ENCODE measurements at places on chromosomes 11 and 22.

GRCh38 chr22:35821654-35822053 is 104.0 kb downstream of the APOL5 start:
- DNase-seq, result no peak

DNA sequence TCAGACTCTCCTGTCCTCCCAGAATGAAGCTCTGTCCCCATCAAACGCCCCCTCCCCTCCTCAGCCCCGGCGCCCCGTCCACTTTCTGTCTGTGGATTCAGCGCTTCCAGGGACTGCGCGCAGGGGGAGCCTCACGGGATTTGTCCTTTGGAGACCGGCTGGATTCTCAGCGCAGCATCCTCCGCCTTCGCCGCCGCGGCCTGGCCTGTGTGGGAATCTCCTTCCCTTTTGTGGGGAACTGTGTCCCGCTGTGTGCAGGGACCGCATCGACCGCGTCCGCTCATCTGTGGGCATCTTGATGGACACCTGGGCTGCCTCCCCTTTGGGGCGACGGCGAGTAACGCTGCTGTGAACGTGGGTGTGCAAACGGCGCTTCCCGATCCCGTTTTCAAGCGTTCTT is 1.1 kb upstream of the SCT start:
- DNase-seq, result no peak

DNA sequence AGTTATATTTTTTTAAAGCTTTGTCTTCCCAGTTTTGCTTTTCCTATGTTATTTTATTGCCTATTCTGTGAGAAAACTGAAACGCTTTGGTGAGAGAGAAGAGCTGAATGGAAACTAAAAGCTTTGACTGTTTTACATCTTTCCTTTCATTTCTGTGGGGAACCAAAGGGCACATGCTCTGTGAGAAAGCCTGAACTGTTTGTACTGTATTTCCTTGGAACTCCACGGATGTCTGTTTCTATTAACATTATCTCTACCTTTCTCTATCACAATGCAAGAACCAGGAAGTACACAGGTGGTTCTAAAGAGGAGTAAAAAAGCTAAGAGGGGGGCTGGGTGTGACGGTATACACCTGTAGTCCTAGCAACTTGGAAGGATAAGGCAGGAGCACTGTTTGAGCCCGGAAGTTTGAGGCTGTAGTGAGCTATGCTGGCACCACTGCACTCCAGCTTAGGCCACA is 43.8 kb downstream of the CELF1 start:
- no peak for DNase-seq

DNA sequence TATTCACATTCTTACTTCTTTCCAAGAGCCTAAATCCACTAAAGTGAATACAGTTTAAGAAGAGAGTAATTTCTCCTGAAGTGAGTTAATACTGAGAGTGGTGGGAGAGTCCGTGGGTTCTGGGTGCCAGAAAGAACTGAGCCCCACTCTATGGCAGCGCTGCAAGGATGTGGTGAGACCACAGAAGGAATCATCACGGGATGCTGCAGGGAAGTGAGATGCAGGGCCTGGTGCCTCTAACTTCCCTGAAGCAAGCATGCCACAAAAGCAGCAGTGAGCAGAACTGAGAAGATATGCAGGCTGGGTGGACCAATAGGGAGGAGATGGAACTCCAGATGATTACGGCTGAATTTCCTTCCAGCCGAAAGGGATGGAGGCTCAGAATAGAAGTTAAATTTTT is 5.0 kb upstream of the MMP12 start:
- DNase-seq, result no peak

DNA sequence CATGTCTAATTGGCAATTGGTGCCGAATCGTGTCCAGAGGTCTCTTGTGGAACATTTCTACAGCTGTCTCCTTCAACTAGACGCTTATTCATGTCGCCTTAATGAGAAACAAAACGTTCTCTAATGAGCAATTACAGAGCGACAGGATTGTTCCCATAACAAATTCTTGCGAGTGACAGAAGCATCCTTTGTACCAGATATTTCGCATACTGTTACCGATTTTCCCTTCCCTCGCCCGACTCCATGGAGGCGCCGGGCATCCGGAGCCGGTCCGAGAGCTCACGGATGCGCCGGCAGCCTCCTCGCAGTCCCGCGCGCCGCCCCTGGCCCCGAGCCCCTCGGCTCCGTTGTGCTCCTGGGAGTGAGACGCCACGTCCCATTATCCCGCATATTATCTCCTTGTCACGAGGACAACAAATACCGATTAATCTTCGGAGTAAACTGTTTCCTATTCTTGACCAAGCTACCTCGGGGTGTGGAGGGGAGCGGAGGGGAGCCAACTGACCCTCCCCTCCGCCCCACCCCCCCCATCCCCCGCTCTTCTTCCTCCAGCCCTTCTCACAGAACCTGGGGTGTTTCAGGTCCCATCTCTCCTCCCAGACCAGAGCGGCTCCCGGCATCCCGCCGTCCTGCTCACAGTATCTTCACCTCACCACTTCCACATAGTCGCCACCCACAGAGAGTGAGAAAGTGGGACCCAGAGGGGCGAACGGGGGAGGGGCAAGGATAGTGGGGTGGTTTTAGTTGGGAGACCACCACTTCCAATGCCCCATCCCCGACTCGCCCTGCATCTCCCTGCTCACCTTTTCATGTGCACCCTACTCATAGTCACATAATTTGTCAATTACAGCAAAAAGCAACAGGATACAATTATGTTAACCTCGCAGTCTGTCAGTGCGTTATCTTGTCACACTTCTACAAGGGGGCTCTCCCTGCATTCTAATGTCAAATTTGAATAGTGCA is 11.4 kb downstream of the PAX6 start:
- no peak for DNase-seq

GRCh38 chr11:68727783-68728182 is 23.5 kb downstream of the TESMIN start:
- DNase-seq, result no peak

- no peak for DNase-seq
These were observed 65.6 kb downstream of the IGLL1 start for GRCh38 chr22:23514322-23515038.

DNA sequence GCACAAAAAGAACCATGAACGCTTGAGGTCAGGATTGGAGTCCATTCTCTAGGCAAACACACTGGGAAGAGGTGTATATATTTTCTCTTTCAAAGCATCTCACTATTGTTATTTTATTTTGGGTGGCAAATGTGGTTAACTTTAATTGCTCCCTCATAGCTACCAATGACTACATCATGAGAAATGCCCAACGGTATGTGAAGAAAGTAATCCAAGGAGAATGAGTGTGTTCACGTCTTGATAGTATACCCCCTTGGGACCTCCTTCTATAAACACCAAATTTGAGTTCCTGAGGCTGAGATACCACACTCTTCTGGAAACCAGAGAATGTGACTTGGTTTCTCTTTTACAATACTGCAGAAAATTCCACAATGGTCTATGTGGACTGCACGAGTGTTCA is 15.8 kb downstream of the OR8D1 start:
- no peak for DNase-seq

DNA sequence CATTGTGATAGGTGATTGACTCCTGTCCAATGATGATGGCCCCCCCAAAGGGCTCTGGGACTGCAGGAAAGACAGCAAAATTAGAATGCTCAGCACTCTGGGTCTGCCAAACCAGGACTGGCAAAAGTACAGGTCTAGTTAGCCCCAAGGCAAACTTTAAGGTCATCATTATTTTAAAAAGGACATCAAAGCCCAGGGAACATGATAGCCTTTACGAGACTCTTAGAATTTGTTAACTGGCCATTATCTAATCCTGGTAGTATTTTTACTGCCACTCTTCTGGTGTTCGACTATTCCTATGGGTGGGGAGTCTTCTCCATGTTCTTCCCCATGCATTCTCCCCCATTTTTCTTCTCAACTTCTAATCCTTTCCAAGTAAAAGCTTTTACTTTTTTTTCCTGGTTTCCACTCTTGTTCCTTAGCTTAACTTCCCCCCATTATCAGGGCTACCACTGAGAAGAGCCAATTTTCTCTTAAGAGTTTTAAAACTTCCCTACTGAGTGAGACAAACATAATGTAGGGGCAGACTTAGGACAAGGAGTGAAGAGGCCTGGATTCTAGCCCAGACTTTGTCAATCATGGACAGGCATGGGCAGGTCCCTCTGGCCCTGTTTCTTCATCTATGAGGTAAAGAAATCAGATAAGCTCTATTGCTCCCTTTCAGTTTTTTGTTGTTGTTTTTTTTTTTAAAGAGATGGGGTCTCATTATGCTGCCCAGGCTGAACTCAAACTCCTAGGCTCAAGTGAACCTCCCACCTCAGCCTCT is 7.1 kb downstream of the DDB1 start:
- no peak for DNase-seq

- no peak for DNase-seq
These were observed 101.1 kb downstream of the MICAL3 start for GRCh38 chr22:17922925-17923903.

DNA sequence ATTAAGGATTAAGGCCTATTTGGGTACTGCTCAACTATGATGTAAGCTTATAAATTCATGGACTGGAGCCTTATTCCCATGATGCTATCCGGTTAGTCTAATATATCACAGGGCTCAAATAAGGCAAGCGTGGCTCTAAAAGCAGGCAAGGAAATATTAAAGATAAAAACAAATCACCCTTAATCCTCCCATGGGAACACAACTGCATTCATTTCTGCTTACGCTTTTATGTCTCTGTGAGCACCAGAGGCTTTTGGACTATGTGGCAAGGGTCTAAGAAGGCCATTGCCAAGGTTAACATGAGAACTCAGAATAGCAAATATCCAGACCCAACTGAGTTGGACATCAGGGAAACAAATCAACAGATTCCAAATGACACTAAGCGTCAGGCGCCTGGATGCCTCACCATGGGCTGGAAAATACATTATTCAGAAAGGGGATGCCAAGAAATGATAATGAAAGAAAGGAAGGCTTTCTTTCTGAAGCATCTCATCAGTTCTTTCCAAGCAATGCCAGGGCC is 138.1 kb downstream of the SLC1A2 start:
- no peak for DNase-seq

DNA sequence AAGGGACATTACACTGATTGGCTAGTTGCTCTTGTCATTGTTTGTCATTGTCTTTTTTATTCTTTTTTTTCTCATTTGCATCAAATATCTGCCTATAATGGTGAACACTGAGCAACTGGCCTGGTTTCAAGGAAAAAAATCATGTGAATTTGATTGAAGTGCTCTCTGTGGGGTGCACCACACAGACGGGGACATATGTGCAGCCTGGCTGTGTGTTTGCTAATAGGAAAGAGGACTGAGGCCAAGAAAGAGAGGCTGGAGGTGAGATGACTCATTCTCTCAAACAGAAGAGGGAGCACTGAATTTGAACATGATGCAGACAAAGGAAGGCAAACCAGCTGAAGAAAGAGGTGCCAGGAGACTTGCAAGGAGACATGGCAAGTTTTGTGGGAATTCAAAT is 684.9 kb upstream of the CCDC90B start:
- DNase-seq, result no peak

- peak; percentile 64 for DNase-seq
These were observed 6.7 kb upstream of the BRSK2 start for GRCh38 chr11:1382831-1383607.
